ENCODE measurements at places on chromosomes 5 and 9.

- DNase-seq = no peak
Measured at GRCh38 chr9:112132356-112132755, 42.7 kb downstream of the SUSD1 start.

DNA sequence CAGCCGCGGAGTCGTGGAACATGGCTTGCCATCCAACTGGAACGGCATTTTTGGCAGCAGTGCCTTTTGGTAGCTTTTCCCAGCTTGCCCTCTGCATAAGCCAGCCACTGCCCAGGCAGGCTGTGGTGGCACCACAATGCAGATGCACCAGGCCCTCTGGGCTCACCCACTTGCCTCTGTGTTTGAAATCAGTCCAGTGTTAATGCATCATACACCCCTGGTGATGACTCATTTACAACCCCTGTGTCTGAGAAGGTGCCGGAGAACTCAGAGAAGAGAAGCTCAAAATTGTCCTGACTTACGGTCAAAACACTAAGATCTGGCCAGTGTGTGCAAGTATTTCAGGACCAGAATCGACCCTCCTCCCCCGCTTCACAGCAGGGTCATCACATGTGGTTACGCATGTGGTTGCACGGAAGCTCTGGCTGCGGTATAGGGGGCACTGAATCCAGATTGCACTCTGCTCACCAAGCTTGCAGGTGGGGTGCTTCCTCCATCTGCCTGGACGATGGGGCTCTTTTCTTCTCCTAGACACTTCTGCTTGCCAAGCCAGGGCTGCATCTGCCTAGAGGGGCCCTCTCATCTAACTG, 66.5 kb upstream of the SMIM15 start:
- no peak for DNase-seq

DNA sequence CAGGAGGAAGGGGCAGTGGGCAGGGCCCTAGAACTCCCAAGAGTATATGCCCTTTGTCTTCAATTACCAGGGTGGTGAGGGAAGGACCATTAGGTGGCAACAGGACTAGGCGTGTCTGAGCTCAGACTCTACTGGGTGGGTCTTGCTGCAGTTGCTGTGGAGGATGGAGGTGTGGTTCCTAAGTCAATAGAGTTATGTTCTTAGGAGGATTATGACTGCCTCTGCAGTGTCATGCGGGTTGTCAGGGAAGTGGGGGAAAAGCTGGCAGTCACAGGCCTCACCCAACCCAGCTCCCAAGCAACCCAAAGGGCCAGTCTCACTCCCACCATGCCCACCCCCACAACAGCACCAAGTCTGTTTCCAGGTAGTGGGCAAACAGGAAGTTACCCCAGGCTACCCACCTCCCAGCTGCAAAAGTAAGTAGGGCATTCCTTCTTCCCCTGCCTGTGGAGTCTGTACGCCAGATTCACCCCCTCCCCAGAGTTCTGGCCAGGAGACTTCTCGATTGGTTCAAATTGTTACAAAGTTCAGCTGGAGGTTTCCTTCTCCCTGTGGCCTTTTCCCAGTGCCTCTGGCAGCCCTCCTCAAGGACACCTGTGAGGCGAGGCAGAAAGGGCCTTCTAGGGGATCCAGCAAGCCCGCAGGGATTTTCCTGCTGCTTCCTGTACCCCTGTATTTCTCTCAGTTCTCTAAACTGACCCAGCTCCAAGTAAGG, 145.3 kb downstream of the HINT1 start:
- DNase-seq = no peak

- DNase-seq = no peak
Measured at GRCh38 chr5:61619777-61620518, 287.9 kb downstream of the ZSWIM6 start.

DNA sequence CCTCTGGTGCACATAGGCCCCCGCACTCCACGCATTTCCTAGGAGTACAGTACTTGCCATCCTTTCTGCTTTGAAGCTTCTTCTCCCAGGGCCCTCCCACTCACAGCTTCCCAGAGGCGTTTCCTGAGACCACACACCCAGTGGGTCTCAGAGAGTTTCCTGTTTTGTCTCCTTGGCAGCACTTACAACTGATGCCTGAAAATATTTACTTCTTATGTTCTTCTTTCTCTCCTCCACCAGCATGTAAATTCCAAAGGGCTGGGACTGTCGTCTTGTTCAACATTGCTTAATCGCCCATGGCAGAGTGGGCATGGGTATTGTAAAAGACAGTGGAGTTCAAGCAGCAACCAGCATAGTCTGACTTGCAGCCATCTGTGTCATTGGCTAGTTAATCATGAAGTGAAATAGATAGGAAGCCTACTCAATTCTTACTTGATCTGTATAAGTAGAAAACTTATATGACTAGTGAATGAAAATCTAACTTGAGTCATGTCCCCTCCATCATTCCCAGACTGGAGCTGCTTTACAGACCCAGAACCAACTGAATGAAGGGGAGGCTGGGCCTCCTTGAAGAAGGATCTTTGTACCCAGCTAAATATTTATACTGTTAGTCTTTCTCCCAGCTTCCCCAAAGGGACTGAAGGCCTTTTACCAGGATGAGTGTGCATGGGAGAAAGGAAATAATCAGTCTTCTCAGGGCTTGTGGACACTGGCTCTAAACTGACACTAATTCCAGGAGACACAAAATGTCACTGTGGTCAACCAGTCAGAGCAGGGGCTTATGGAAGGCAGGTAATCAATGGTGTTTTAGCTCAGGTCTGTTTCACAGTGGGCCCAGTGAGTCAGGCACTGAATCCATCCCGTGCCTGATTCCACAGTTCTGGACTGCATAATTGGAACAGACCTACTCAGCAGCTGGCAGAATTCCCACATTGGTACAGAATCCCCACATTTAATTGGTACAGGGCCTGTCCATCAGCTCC, 116.4 kb downstream of the SV2C start:
- DNase-seq = no peak

DNA sequence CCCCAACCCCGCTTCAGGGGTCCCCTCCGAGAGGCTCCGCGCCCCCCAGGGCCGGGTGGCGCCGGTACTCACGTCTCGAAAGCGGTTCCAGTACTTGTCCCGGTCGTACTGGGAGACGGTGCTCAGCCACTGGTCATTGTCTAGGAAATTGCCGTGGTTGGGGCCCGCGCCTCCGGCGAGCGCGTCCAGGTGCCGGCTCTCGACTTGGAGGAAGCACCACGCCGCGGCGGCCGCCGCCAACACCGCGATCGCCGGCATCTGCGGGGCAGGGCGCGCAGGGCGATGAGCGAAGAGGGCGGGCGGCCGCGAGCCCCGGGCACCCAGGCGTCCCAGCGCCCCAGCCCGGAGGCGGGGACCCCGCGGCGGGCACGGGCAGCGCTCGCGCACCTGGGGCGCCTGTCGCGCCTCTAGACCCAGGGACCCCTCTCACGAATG, 808 bp downstream of the SPOCK1 start:
- DNase-seq = no peak

GRCh38 chr5:173907686-173908371, 19.7 kb downstream of the CPEB4 start:
- DNase-seq = no peak

DNA sequence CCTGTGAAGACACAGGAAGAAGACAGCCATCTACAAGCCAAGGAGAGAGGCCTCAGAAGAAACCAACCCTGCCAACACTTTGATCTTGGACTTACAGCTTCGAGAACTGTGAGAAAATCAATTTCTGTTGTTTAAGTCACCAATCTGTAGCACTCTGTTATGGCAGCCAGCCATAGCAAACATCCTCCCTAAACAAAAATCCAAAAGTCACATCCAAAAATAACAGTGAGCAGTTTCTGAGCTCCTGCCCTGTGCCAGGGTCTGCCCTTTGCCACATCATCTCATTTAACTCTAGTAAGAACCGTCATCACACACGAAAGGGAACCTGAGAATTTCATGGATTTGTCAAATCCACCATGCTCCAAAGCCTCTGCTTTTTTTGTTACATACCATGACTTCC, 118.8 kb downstream of the TRIM36 start:
- DNase-seq = no peak

Data from activated CD4-positive, CD25-positive, alpha-beta regulatory T cell treated with anti-CD3 and anti-CD28 coated beads, Interleukin-2, amount 50 U/mL, for 72 hours (primary cell).